ENCODE measurements at places on chromosomes 2 and 18.

- no peak for DNase-seq
Observed at GRCh38 chr2:197258580-197258979, 52.0 kb downstream of the ANKRD44 start.

GRCh38 chr2:144382849-144383248, 137.1 kb downstream of the ZEB2 start:
- no peak for DNase-seq

GRCh38 chr2:207149249-207150213, 16.2 kb downstream of the KLF7 start:
- DNase-seq = no peak

- no peak for DNase-seq
Observed at GRCh38 chr2:27667446-27667845, 3.8 kb downstream of the SLC4A1AP start.

GRCh38 chr2:44100351-44100750, 68.3 kb upstream of the PPM1B start:
- peak; percentile 50 for DNase-seq

DNA sequence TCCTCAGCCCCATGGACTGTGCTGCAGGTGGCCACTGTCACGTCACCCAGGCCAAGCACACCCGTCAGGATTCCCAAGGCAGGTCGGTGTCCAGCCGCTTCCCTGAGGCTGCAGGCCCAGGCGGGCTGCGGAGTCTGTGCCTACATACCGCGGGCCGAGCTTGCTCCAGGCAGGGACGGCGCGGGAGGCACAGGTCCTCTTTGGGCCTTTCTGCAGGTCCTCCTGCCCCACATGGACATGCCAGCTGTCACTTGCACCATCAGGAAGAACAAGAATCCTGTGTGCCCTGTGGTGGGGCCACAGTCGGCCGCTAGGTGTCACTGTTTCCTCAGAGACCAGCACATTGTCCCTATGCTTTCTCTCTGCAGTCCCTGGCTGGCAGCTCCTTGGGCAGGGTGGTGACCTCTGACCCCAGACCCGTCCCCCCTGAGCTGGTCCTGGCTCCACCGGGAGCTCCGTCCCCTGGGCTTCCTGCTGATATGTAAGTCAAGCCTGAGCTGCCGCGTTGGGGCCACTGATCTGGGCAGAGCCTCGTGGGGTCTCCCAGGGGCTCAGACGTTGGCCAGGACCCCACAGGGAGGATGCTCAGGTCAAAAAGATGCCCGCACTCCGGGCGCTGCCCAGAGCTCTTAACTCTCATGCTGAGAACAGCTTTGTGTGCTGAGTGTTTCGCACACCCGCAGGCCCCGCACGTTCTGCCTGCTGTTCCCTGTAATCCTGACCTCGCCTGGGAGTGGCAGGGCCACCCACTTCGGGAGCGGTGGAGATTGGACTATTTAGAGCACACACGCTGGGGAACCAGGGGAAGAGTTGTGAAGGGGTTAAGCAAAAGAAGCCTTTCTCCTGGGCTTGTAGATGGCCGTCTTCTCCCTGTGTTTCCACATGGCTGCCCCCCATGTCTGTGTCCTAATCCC, 17.3 kb upstream of the AGXT start:
- peak; percentile 51 for DNase-seq

DNA sequence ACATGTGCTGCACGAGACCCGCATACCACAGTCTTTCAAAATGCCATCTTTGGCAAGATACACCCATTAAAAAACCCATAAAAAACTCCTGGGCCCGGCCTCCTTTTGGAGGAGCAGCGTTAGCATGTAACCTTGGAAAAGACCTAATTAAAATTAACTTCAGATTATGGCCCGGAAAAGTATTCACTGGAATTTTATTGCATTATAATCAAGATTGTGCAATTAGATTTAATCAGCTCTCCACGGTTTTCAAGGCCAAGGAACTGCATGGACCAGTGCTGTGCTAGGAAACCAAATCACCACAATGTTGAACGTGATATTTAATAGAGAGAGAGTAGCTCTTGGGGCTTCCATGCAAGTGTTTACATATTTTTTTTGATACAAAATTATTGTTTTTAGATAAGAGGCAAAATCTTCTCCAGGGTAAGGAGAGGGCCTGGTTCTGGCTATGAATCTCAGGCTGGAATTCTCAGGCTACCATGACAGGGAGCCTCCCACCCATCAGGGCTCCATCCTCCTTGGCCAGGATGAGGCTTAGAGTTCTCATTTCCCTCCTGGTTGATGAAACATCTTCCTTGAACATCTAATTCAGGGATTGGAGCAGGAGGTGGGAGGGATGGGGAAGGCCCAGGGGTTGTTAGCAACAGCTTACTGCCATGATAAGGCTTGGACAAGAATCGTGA, 82.0 kb upstream of the TTC39C start:
- DNase-seq = no peak

DNA sequence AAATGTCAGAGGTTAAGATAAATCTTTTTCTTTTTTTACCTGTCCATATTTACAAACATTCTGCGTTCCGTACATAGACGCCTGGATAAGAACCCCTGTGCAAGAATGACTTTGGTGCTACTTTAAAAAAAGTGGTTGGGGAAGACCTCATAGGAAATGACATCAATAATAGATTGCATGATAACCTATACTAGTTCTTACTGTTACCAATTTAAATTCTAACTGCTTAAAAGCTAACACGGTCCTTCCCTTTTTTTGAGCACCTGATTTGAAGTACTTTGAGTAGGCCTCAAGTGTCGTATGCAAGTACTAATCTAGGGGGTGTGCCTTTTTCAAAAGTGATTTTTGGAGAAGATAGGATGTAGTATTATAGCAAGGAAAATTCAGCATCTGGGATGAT, 2.1 kb downstream of the SLC39A10 start:
- no peak for DNase-seq

DNA sequence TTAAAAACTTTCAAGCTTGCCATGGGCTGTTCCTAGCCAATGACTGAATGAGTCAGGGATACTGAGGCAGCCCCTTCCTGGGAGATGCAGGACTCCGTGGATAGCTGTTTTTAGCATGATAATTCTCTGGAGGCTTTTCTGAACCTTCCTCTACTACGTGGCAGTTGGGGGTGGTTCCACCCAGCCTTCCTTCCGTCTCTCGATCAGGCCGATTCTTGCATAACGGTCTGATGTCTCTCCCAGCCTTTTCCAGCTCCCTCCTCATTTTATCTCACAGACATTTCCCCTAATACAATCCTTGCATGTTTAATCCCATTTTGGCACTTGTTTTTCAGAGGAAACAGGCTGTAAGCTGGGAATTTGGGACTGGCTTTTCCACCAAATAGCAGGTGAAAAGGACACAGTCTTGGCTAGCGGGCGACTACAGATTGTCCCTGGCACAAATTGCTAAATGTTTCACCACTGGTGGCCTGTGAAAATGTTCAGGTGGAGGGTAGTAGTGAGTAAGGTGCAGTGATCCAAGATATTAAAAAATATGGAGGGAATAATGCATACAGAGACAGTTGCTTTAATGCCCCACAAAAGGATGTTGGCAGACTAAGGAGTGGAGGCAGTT, 21.0 kb upstream of the CTLA4 start:
- DNase-seq = no peak

- DNase-seq = no peak
Observed at GRCh38 chr2:232170396-232170795, 208.2 kb upstream of the ALPP start.
